ENCODE measurements at places on chromosomes 6 and 20.

GRCh38 chr6:52725143-52725534, 38.1 kb downstream of the GSTA2 start:
- no peak for DNase-seq

DNA sequence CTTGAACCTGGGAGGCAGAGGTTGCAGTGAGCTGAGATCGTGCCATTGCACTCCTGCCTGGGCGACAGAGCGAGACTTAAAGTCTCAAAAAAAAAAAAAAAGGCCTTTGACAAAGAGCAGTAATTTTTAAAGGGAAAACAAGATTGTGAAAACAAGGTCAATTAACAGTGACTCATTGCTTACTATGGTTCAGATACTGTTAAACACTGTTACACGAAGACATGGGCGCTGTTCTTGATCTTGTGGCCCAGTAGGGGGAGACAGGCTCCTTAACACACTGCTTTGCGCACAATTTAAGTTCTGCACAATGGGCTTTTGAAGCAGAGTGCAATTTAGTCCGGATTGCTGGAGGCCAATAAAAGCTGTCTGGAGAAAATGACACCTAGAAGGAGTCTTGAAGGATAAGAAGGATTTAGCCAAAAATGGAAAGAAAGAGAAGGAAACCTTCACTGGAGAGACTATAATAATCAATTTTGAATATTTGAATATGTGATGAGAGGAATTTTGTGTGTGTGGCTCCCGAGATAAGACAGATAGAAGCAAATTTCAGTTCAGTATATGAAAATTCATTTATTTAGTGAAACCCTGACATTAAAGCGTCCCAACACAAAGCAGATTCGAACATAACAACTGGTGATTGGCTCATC, 6.0 kb upstream of the LATS1 start:
- no peak for DNase-seq

DNA sequence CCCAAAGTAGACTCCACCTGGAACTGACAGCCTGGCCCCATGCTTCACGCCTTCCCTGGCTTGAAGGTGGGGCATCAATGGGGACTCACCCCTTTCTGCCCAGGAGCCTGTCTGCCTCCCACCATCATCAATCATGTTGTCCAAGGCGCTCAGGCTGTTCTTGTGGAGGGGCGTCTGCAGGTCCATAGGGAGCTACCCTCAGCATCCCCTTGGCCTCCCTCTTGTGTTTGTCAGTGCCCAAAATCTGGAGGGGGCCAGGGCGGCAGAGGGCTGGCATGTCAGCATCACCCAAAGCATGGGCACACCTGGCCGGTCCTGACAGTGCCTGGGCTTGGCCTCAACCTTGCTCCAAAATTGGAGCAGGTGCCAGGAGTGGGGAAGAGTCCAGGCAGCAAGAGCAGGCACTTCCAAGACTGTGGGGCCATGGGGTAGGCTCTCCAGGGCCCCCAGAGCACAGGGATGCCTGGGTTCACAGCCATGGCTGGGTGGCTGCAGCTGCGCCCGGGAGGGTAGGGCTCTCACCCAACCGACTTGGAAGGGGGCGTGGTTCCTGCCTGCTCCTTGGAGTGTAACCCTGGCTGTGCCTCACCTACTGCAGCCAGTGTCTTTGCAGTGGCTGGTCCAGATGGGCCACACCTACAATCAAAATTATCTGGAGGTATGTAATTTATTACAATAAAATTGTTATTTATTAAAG, 903.4 kb downstream of the EYS start:
- no peak for DNase-seq

- DNase-seq: no peak
Measured at GRCh38 chr6:134472661-134473060, 154.7 kb upstream of the SGK1 start.

- peak; percentile 69 for DNase-seq
Measured at GRCh38 chr6:34514593-34515472, 41.3 kb downstream of the SPDEF start.

DNA sequence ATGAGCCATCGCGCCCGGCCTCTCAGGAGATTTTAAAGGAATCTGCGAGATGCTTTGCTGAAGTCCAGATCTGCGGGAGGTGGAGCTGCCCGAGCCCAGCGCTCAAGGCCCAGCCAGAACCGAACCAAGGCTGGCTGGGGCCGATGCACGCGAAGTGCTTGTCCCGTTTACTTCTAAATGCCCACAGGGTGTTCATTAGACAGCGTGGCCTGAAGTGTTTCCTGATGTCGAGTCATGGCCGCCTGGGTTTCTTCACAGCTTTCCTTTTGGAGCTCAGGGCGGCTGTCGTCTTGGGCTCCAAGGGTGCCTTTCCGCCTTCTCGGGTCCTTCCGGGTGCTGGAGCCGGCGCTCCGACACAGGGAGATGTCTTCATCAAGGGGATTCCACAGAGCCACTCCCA, 25.1 kb upstream of the CCR6 start:
- DNase-seq: no peak

DNA sequence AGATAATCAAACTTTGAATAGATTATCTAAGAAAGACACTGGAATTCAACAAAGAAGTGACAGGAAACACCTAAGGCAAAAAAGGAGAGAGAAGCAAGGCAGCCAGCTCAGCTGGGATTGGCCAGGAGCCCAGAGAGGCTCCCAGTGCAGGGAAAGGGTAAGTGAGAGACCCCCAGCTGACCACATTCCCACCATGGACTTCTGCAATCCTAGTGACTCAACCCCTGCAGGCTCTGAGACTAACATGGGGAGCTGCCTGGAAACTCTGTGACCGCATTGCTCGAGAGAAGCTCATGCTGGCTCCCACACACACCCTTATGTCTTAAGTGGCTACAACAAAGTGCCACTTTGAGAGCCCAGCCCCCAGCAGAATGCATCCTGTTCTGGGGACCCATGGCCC, 215.1 kb downstream of the PACRG start:
- DNase-seq: no peak

DNA sequence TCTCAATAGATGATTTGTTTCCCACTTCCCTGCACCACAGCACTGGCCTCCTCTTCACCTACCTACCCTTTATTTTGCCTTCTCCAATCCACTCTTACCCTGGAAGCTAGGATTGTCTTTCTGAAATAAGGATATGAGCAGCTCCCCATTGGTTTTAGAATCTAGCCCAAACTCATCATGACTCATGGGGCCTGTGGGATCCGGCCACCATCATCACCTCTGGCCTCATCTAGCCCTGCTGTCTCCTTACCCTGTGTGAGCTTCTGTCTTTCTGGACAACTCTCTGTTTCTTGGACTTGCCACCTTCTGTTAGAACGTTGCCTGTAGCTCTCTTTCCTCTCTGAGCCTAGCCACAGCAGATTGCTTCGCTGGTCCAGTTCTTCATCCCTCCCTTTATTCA, 277.1 kb downstream of the PAX1 start:
- DNase-seq: no peak

- DNase-seq: no peak
Measured at GRCh38 chr6:87330961-87331360, 1.9 kb upstream of the GJB7 start.

DNA sequence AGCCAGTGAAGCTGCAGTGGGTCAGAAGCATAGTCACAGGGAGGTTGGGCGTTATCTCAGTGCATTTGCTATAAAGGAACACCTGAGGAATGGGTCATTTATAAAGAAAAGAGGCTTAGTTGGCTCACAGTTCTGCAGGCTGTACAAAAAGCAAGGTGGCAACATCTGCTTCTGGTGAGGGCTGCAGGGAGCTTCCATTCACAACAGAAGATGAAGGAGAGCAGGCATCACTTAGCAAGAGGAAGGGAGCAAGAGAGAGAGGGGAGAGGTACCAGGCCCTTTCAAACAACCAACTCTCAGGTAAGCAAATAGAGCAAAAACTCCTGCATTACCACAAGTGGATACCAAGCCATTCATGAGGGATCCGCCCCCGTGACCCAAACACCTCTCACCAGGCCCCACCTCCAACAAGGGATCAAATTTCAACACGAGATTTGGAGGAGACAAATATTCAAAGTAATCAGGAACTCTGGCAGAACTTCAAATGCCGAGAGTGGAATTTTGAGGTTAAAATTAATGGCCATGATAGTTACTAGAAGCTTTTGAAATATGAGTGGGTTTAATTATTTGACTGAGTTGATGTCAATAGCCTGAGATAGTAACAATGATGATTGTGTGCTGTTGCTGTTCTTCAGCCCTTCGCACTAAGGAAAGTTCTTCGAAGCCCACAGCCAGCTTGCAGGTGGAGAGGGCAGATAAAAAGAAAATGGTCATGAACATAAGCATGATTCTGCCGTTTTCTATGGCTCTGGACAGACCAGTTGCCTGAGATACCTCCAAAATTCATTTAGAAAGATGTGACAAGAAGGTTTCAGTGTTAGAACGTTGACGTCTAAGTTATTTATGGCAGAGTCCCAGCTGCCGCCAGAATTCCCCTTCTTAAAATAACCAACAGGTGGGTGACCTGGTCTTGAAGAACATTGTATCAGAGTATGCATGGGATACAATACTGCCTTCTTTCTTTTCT, 55.3 kb upstream of the ADTRP start:
- no peak for DNase-seq

DNA sequence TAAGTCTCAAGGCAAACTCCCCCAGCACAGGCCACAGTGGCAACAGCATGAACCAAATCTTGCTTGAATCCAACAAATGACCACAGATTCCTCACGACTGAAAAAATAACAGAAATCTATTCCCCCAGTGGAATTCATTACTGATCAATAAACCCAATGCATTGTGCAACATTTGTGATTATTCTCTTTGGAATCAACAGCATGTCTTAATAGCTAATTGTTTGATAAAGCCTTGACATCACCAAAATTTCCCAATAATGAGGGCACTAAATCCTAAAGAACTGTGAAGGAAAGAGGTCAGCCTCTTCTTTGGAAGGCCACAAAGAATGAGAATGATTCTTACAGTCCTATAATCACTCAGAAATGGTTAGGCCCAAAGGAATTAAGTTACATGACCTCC, 5.8 kb downstream of the SCML4 start:
- DNase-seq: no peak

- no peak for DNase-seq
Measured at GRCh38 chr20:2333821-2334220, 38.0 kb downstream of the TGM3 start.

GRCh38 chr6:16961577-16961976, 140.3 kb upstream of the STMND1 start:
- no peak for DNase-seq

GRCh38 chr6:8939615-8940014, 504.3 kb upstream of the SLC35B3 start:
- DNase-seq: no peak

DNA sequence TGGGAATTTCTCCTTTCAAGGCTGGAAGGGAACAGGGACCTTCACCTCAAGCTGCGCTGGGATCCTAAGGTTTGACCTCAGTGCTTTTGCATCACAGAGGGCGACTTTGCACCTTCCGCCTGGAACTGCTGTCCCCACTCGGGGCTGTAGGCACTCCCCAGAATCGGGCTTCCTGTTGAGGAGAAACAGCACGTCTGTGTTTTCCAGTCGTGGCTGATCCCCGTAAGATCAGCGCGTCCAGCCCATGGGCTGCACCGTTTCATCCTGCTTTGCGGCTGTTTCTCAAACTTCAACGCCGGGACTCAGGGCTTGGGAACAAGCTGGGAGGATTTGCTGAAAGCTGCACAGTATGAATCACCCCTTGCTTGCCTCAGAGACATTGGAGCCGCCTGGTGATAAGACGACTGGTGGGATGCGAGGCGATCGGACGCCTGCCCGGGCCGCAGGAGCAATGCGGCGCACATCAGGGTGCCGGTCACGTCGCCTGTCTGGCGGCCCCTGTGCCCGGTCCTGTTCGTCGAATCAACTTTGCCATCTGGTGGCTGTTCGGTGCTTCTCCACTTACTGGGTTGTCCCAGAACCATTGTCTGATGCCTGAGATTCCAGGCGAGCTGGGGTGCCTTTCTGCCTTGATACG, 53.6 kb upstream of the FRMD1 start:
- DNase-seq: peak; percentile 65

DNA sequence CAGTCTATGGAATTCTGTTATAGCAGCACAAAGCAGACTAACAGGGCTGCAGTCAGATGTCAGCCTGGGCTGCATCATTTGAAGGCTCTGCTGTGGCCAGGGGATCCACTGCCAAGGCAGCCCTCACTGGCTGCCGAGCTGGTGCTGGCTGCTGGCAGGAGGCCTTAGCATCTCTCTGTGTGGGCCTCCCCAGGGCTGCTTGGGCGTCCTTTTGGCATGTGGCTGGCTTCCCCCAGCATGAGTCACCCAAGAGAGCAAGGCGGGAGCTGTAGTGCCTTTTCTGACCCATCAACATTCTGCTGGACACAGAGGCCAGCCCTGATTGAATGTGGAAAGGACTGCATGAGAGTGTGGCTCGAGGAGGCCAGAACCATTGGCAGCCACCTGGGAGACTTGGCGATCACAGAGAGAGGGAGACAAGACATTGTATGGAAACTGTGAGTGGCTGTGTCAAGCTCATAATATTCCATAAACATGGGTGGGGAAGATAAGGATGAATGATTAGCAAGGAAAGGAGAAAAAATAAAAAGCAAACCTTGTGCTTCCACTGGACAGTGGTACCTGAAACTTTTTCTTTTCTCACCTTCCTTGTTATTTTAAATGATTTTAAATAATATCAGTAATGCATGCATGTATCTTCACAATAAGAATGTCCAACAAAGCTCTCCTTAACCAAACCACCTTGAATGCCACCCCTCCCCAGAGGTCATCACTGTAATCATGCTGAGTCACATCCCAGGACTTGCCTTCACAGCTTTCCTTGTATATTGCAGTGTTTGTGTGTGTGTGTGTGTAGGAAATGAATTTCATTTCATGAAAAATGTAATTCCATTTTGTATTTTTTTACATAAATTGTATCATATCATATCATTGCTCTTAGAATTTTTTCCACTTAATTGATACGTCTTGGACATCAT, 55.0 kb upstream of the VSX1 start:
- no peak for DNase-seq

DNA sequence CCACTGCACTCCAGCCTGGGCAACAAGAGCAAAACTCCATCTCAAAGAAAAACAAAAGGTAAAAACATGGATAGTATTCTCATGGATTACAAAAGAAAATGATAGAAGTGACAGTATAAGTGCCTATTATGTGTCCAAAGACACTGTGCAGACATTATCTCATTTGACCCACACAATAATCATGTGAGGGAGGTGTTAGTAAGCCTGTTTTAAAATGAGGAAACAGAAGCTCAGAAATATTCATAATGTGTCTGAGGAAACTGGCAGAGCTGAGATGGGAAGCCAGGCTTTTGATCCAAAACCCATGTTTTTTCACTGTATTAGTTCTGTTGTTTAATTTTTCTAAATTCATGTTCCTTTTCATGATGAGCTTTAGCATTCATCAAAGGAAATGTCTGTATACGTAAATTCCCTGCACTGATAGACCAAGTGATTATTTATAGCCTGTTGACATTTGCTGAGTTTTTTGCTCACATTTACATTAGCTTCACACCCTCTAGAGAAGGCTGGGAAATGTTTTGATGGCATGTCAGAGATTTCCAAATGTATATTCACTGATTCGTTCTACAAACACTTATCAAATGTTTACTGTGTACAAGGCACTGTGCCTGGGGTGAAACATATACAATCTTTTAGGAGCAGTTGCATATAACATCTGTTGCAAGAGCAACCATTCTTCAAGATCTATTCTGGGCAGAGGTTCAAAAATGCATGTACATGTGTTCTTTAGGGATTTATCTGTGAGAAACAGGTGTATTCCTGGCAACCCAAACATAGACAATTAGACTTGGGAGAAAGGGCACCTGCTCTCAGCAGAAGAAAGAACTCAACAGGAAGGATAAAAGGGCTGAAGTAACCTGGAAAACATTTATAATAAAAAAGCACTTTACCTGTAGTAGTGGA, 331.5 kb downstream of the SAMD5 start:
- DNase-seq: no peak

- DNase-seq: no peak
Measured at GRCh38 chr6:123771126-123771525, 32.5 kb upstream of the NKAIN2 start.
